ENCODE measurements at places on chromosomes 16 and 17.
A peak's percentile ranks its signal among the peaks of the same experiment; 100 is the strongest.

- no peak for DNase-seq
These were observed 11.7 kb upstream of the CNTNAP4 start for GRCh38 chr16:76265434-76266045.

GRCh38 chr17:81298991-81299738 is 4.1 kb upstream of the SLC38A10 start:
- DNase-seq: no peak

GRCh38 chr16:88613911-88614817 is 24.2 kb upstream of the IL17C start:
- no peak for DNase-seq

DNA sequence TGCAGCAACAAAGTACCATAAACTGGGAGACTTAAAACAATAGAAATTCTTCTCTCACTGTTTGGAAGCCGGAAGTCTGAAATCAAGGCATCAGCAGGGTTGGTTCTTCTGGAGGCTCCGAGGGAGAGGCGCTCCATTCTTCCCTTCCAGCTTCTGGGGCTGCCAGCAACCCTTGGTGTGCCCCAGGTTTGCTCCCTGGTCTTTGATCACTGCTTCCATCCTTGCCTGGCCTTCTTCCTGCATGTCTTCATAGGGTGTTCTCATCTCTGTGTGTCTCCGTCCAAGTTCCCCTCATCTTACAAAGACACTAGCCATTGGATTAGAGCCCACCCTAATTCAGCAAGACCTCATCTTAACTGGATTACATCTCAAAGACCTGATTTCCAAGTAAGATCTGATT is 35.3 kb upstream of the LRRC75A start:
- no peak for DNase-seq

- DNase-seq: peak; percentile 60
These were observed 9.1 kb downstream of the CHST6 start for GRCh38 chr16:75486014-75486675.

GRCh38 chr17:3732210-3732621 is 8.5 kb downstream of the HASPIN start:
- no peak for DNase-seq

- DNase-seq: no peak
These were observed 1.7 kb upstream of the STAT5A start for GRCh38 chr17:42286411-42287221.

- no peak for DNase-seq
These were observed 173.0 kb upstream of the TOM1L1 start for GRCh38 chr17:54727624-54728023.

GRCh38 chr16:71367241-71367976 is 8.9 kb downstream of the CALB2 start:
- no peak for DNase-seq

DNA sequence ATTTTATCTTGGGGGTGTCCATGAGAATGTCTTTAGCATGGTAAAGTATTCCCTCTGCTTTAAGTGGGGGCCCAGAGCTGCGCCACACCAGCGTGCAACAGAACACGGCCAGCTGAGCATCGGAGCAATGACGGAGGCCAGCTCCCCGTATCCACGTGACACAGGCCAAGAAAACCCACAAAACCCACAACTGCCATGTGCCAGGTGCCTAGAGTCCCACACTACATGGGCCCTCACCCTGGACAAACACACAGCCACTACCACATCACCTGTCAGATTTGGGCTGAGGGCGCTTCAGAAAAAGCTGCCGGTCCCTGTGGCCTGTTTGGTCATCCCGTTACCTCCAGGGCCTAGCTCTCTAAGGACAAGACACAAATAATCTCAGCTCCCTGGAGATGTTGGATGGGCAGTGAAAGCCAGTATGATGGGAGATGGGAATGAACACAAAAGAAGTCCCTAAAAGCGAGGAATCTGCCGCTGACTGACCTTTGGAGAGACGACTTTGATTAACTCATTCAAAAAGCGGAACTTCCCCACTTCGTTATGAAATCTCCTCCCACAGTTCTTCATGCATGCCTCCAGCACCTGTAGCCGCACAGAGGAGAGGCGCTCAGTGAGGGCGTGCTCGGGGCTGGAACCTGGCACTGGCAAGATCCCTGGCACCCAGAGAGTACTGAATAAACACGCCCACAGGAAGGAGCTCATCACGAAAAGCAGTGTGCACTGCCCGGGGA is 17.1 kb downstream of the GGA3 start:
- DNase-seq: no peak

- DNase-seq: no peak
These were observed 26.2 kb downstream of the NUDT7 start for GRCh38 chr16:77748421-77749005.

GRCh38 chr17:68319410-68320162 is 28.3 kb downstream of the ARSG start:
- no peak for DNase-seq

DNA sequence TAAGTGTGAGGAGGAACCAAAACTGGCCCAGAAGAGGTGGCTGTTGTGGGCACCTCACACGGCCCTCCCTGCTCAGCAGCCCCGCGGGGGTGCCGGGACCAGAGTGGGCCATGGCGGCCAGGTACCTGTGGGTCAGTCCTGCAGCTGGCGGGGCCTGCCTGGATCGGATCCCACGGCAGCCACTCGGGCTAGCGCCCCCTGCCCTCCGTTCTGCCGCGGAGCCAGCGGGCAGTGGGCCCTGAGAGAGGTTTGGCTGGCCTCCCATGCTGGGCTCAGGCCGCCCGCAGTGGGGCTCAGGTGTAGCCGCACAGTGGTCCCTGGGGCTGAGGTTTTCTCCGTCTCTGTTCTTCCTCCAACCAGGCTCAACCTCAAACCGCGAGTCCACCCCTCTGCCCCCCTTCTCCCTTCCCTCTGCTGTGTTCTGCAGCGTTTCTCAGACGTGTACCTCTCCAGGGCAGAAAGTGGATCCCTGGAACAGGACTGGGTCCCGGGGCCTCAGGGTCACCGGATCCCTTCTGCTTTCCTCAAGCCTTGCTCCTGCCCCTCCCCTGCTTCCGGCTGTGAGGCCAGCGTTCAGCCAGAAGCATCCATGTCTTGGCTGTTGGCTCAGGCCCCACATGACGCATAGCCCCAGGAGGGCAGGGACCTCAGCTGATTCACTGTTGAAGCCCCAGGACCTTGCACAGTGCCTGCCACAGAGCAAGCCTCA is 28.6 kb upstream of the ITGA3 start:
- no peak for DNase-seq

DNA sequence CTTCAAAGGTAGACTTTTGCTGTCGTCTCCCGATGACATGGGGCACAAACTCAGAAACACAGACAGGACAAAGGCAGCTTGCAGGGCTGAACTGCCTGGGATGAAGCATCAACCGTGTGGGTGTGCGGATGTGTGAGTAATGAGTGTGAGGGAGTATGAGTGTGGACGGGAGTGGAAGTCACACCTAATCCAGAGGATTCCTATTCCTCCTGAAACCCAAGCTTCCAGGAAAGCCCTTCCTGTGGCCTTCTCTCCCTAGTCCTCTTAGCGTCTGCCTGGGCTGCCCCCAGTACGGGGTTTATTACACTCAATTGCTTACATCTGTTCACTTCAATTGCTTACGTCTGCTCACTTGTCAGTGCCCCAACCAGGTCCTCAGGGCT is 2.3 kb upstream of the IL4R start:
- no peak for DNase-seq

- no peak for DNase-seq
These were observed 174.8 kb upstream of the DYNLRB2 start for GRCh38 chr16:80366023-80366422.

- DNase-seq: no peak
These were observed 289.2 kb upstream of the FOXF1 start for GRCh38 chr16:86221085-86221484.

GRCh38 chr17:5758651-5759050 is 174.3 kb upstream of the NLRP1 start:
- no peak for DNase-seq

- no peak for DNase-seq
These were observed at the start of gene KATNB1 for GRCh38 chr16:57735755-57736418. TSS of gene KATNB1 (plus strand) at chr16:57735770. CDS start at chr16:57737244, 1,474 bp downstream.

GRCh38 chr17:77660524-77660923 is 298.0 kb upstream of the TNRC6C start:
- no peak for DNase-seq

DNA sequence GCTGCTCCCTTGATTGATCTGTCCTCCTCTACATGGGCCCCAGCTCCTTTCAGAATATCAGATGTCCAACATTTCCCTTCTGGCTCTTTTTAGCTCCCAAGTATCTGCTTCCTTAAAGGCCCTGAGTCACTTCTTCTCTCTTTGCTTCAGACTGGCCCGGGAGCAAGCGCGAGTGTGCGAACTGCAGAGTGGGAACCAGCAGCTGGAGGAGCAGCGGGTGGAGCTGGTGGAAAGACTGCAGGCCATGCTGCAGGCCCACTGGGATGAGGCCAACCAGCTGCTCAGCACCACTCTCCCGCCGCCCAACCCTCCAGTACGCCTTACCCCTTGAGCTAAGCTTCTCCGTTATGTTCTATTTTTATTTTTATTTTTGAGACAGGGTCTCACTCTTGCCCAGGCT is 12.3 kb downstream of the CNTROB start:
- DNase-seq: no peak

- no peak for DNase-seq
These were observed 172.6 kb downstream of the CDK5R1 start for GRCh38 chr17:32659419-32659842.

DNA sequence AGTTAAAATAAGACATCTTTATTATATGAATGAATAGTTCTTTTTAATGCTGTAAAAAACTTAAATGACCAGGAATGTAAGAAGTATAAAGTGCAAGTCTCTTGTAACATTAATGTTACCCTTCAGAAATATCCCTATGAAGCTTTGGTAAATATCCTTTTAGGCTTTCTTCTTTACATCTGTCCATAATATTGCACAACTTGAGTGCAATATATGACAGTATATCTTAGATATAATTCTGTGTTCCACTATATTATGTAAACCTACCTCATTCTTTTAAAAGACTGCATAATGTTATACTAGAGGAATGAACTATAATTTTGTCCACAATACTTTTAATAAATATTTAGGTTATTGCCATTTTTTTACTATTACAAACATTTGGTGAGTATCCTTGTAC is 81.1 kb downstream of the EFCAB13 start:
- no peak for DNase-seq

- no peak for DNase-seq
These were observed 10.6 kb downstream of the ATPAF2 start for GRCh38 chr17:18028114-18028951.

DNA sequence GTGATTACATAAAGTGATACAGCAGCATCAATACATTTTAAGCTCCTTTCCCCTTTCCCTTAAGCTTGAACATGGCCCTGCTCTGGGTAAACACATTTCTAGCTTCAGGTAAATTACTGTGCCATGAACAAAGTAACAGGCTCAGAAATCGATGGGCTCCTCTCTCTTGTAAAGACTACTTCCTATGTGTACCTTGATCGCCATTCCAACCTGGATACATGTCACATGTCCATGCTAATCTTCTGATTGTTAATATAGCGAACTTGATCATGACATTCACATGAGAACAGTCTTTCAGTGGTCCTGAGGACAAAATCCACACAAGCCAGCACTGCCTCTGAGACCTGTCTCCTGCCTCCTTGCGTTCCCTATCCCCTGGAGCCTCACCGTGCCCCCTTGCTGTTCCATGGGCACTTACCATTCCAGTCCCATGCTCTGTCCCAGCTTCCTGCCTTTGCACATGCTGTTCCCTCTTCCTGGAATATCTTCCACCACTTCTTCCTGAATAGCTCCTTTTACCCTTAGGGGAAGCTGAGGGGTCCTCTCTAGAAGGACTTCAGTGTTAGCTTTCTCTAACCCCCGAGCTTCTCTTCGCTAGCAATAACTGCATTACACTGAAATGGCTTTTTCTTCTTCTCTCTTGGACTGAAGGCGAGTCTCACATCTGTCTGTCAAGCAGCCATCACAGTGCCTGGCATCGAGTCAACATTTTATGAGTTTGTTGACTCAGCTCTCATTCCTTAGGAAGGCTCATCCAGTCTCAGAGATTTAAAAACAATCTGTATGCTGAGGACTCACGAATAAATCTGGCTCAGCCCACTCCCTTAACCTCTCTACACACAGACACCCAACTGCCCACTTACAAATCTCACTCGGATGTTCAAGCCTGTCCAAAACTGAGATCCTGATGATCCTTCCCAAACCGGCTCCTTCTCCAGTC is 93.3 kb downstream of the ASIC2 start:
- peak; percentile 8 for DNase-seq

- no peak for DNase-seq
These were observed 396.6 kb downstream of the CPPED1 start for GRCh38 chr16:12406926-12407690.

GRCh38 chr17:2978116-2978515 is 85.3 kb downstream of the OR1D5 start:
- DNase-seq: no peak

DNA sequence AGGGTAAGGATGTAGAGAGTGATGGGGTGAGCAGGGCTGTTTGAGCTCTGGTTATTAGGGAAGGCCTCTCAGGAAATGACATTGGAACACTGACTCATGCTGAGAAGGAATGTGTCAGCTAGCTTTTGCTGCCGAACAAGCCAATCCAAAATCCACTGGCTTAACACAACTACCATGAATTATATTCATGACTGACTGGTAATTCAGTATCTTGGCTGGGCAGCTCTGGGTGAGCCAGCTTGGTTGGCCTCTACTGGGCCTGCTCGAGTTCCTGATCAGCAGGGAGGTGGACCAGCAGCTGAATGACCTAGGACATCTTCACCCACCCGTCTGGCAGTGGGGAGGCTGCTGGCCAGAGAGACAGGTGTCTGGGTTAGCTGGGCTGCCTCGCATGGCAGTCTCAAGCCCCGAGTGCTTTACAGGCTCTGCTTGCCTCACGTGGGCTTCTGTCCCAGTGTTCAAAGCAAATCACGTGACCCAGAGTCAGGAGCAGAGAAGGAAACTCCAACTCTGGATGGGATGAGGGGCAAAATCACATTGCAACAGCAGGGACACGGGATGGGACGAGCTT is 209.4 kb downstream of the KATNIP start:
- no peak for DNase-seq

DNA sequence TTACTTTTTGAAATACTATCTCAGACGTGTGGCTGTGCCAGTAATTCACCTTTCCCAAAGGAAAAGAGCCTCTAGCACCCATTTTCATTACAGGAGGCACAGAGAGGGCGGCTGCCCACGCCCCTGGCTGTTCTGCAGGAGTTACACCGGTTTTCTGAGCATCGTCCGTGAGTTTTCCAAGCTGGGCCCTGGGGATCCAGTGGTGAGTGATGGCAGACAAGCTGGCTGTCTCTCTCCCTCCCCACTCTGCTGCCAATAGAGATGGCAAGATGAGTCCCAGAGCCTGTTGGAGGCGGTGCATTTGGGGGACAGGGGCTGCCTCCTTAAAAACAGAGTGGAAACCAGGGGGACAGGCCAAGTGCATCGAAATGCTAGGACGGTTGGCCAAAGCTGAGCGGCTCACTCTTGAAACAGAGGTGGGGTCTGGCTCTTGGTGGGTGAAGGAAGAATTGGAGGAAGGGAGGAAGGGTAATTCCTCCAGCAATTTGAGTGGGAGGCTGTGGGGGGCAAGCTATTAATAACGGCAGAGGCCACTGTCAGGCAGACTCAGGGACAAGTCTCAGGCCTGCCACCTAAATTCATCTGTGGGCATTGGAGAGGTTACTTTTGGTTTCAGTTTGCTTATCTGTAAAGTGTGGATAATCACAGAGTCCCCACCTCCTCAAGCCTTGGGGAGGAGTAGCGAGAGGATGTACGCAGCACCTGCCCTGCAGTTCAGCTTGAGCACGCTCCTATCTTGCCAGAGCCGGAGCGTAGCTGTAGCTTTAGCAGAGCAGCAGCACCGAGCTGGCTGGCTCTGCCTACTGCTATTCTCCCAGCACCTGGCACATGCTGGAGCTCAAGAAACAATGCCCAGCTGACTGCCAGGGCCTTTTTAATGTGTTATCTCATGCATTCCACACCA is 7.5 kb upstream of the NOS2 start:
- DNase-seq: no peak

Data from DMS79 (cell line).